ENCODE measurements at places on chromosomes 1 and 21.

- DNase-seq = no peak
Observed at GRCh38 chr21:26790296-26790695, 54.9 kb downstream of the ADAMTS1 start.

GRCh38 chr1:167800251-167800650, 78.5 kb downstream of the MPZL1 start:
- no peak for DNase-seq

DNA sequence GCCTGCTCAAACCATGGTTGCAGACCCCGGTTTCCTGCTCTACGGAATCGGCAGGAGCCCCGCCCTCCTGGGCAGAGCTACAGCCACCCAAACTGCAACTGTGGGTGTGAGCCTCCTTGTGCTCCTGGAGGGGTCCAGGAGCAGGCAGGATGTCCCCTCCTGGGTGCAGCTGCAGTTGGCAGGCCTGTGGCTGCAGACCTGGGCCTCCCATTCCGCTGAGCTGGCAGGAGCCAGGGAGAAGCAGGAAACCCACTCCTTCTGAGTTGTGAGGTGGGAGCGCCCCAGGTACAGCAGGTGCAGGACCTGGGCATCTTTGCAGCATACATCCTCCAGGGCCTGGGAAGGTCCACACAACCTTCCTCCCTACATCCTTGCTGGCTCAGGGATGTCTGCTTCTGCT, 578.7 kb upstream of the USP24 start:
- no peak for DNase-seq

- DNase-seq = no peak
Observed at GRCh38 chr1:162224267-162224666, 152.4 kb downstream of the SPATA46 start.

- DNase-seq = no peak
Observed at GRCh38 chr1:240385551-240385950, 226.4 kb downstream of the GREM2 start.

DNA sequence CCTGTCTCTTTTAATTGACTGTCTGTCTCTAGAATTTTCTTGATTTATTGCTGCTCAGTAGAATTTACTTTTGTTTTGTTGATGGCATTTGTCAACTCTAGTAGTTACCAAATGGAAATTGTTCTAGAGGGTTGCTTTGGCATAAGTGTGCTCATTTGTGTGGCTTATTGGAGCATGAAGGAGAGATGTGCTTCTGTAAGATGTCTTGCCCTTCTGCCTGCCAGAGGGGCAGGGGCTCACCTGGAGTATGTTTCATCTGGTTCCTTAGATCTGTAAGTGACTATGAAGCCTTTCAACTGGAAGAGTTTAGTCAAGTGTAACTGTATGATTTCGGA, 345.5 kb downstream of the DISC1 start:
- DNase-seq = no peak

DNA sequence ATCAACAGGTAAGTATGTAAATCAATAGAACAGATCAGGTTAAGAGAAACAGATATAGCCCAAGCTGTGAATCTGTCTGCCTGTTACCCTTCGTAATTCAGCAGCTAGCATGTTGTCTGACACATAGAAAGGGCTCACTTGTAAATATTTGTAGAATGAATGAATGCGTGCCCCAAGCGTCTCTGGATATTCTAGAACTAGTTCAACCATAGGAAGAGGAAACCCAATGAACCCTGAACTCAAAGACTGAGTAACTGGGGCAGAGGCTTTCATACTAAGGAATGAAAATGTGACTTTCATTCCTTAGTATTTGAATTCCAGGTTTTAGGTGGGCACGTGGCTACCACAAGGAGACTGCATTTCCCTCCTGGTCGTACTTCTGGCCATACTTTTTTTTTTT, 60.1 kb upstream of the SMYD2 start:
- no peak for DNase-seq

DNA sequence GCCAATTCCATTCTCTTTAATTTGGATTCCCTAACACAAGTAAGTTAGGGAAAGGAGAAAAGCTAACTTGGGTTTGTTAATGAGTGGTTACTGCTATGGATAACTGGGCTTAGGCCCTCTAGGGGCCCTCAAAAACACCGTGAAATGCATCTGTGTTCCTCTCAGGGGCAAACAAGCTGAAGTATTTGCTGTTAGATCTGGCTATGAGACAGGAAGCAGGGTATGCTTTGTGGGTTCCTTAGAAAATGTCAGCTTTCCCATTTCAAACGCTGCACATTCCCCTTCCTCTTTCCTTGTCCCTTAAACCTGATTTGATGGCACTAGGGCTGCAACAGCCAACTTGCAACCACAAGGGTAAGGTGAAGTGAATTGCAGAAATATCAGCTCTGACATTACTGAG, 5.7 kb upstream of the CAP1 start:
- no peak for DNase-seq

DNA sequence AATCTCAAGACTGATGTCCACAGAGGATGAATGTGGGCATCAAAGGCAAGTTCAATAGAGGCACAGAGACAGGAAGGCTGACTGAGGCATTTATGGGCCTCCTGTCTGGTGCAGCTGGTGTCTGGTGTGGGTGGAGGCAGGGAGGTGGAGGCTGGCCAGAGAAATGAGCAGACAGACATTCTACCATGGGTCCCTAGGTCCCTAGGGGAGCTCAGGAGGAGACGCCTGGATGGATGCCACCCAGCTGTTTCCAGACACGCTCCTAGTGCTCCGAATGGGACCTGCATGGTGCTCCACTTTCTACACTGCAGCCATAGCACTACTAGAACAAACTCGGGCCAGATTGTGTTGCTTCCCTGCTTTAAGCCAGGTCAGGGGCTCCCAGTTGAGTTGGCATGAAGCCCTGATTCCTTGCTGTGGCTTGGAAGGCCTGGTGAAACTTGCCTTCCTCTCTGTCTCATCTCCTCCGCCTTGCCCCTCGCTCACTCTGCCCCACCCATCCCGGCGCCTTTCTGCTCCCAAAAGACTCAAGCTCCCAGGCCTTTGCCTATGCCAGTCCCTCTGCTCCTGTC, 25.3 kb downstream of the PADI2 start:
- no peak for DNase-seq

DNA sequence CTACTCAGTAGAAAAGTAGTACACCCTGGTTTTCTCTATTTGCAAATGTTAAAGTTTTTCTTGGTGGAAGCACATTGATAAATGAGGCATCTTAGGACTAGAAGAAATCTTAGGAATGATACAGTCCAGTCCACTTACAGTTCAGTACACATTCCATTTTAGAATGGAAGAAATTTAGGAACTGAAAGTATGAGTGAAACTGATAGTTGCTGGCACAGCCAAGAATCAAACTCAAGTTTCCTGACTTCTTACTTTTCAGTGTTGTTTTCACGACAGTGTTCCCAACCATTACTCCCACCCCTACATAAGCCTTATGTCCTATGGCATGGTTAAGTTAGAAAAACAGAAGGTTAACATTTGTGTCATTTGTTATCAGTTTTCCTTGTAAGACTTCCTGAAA, 258.5 kb downstream of the BACH1 start:
- no peak for DNase-seq

- no peak for DNase-seq
Observed at GRCh38 chr1:160149233-160149632, 2.2 kb upstream of the ATP1A4 start.

- DNase-seq = no peak
Observed at GRCh38 chr1:60431593-60431992, 358.0 kb upstream of the C1orf87 start.

DNA sequence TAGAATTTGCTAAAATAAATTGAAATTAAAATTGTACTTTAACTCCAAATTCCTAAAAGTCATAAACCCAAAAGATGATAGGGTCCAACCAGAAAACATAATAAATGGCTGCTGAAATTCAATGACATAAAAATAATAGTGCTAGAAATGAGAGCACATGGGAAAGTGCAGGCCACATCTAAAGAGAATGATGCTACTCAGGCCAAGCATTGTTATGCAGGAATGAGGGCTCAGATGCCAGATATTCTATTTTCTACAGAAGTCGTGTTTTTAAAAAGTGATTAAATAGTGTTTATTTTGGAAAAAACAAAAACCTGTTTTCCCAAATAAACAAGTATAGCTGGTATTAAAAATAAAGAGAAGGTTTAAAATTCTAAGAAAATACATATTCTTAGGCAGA, 234.4 kb downstream of the KCNT2 start:
- DNase-seq = no peak

DNA sequence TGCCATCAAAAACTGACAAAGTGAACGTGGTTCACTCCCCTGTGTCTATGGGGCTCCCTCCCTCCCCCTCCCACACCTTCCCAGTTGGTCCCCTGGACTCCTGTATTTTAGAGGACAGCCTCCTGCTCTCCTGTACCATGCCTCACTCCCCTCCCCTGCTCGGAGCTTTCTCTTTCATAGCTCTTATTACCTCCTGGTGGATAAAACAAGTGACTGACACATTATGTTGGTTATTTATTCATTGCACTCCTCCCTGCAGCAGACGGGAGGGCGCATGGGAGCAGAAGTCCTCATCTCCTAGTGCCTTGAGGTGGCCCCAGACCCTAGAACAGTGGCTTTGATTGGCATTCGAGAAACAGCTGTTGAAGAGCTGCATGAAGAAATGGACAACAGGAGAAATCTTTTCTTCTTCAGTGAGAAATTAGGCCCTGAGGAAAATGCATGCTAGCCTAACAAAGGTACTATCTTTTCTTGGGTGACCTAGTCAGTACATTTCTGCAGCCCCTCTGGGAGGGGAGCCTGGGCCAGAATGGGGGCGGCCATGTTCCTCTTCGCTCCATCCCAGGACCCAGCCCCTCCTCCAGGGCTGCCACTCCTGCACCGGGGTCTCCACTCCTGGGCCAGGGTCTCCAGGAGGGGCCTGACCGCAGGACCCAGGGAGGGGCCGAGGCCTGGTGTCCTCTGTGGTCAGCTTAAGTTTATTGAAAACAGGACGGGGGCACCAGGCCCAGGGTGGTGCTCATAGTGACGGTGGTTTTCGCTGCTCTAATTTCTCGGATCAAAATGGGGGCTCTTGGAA, 1.2 kb upstream of the TFF1 start:
- no peak for DNase-seq

DNA sequence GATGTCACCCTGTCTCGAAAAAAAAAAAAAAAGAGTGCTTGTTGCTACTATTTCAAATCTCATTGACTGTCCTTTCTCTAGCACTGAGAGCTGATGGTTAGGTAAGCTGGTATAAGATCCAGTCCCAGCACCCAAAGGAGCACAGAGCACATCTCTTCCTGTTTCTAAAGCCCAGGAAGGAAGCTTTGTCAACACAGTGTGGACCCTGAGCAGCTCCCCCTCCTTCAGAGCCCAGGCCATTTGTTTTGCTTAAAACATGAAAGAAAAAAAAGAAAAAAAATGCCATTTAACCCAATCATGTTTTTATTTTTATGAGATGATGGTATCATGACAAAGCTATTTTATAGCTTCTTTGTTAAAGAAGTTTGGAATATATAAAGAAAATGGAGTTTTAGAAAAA, 184.1 kb upstream of the DUSP10 start:
- DNase-seq = no peak
